Osteocyte (in vitro differentiated cells): ENCODE measurements at places on chromosomes 3 and 15. TPM values are rescaled to one million over a fixed set of nuclear protein-coding genes. Genes with fewer than 3 reads are reported as not detected.

The MDFIC2 gene
- not detected in 2 replicates for total RNA-seq

GRCh38 chr3:178969004-178969700 is 102.5 kb downstream of the ZMAT3 start:
- DNase-seq: no peak
- H3K27ac ChIP-seq: no peak overlapping the region
- H3K27me3 ChIP-seq: peaks cover 10% of the 10 kb centered on the region
- no peaks in the 10 kb centered on the region for H3K36me3 ChIP-seq
- peaks cover 14% of the 10 kb centered on the region for H3K4me1 ChIP-seq
- H3K4me3 ChIP-seq: no peak overlapping the region

GRCh38 chr15:63104727-63105126 is 16.9 kb upstream of the LACTB start:
- H3K27me3 ChIP-seq: no peaks in the 10 kb centered on the region
- H3K4me3 ChIP-seq: no peak overlapping the region
- no peak for DNase-seq
- H3K4me1 ChIP-seq: peaks cover 23% of the 10 kb centered on the region

GRCh38 chr15:69422336-69422895 is 8.3 kb downstream of the KIF23 start:
- H3K4me3 ChIP-seq: peak overlapping the region; percentile 52
- peak overlapping the region; percentile 91 for H3K27ac ChIP-seq
- peaks cover 48% of the 10 kb centered on the region for H3K4me1 ChIP-seq

GRCh38 chr3:128875556-128876120 is 3.8 kb upstream of the ACAD9 start:
- no peak overlapping the region for H3K4me3 ChIP-seq
- DNase-seq: no peak
- peaks cover 9% of the 10 kb centered on the region for H3K27me3 ChIP-seq
- H3K36me3 ChIP-seq: no peaks in the 10 kb centered on the region
- peaks cover 27% of the 10 kb centered on the region for H3K4me1 ChIP-seq

The CALML4 gene
- 1.8 and 2.0 TPM in 2 replicates for total RNA-seq

GRCh38 chr3:157746391-157746790 is 243.2 kb upstream of the VEPH1 start:
- no peaks in the 10 kb centered on the region for H3K4me1 ChIP-seq
- no peaks in the 10 kb centered on the region for H3K36me3 ChIP-seq
- no peak overlapping the region for H3K27ac ChIP-seq
- no peak for DNase-seq
- no peak overlapping the region for H3K4me3 ChIP-seq
- H3K27me3 ChIP-seq: peaks cover 25% of the 10 kb centered on the region

GRCh38 chr3:30286811-30287210 is 319.6 kb upstream of the TGFBR2 start:
- H3K4me1 ChIP-seq: peaks cover 48% of the 10 kb centered on the region
- H3K27me3 ChIP-seq: no peaks in the 10 kb centered on the region
- H3K36me3 ChIP-seq: no peaks in the 10 kb centered on the region
- H3K4me3 ChIP-seq: no peak overlapping the region
- peak overlapping the region; percentile 67 for H3K27ac ChIP-seq

DNA sequence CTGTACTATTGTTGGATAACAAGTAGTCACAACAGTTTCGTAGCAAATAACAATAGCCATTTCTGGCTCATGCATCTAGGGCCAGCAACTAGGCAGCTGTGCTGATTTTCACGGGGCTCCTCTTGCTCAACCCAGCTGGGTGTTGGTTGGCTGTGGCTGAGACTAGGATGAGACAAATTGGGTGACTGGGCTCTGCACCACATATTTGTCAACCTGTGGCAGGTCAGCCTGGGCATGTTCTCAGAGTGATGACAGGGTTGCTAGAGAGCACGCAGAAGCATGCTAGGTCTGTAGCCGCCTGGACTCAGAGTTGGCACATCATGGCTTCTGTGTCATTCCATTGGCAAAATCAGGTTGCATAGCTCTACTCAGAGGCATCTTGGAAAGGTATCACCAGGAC is 175.9 kb downstream of the OTOL1 start:
- no peaks in the 10 kb centered on the region for H3K36me3 ChIP-seq
- DNase-seq: no peak
- no peak overlapping the region for H3K4me3 ChIP-seq
- no peak overlapping the region for H3K27ac ChIP-seq
- no peaks in the 10 kb centered on the region for H3K4me1 ChIP-seq
- no peaks in the 10 kb centered on the region for H3K27me3 ChIP-seq

DNA sequence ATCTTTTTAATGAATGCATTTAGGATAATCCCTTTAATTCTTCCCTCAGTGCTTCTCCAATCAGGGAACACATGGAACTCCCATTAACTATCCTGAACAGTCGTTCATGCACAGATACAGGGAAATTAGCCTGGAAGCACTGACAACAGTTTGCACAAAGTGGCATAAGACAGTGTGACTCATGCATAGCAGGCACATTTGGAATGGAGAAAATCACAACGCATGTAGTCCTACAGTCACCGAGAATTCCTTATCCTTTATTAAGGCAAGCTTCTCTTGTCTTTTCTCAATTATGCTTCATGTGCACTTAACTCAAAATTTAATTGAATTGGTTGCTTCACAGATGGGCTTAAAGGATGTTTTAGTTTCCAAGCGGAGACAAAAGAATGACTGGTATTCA is 155.0 kb upstream of the CRBN start:
- no peaks in the 10 kb centered on the region for H3K4me1 ChIP-seq
- no peaks in the 10 kb centered on the region for H3K36me3 ChIP-seq
- no peak overlapping the region for H3K4me3 ChIP-seq
- no peaks in the 10 kb centered on the region for H3K27me3 ChIP-seq
- H3K27ac ChIP-seq: no peak overlapping the region
- DNase-seq: no peak

- H3K27ac ChIP-seq: no peak overlapping the region
- H3K4me3 ChIP-seq: no peak overlapping the region
- H3K4me1 ChIP-seq: peaks cover 20% of the 10 kb centered on the region
- H3K36me3 ChIP-seq: peaks cover 8% of the 10 kb centered on the region
- DNase-seq: no peak
- H3K27me3 ChIP-seq: no peaks in the 10 kb centered on the region
Measured at GRCh38 chr3:42658091-42658770, 4.7 kb downstream of the ZBTB47 start.

- no peaks in the 10 kb centered on the region for H3K4me1 ChIP-seq
- H3K36me3 ChIP-seq: no peaks in the 10 kb centered on the region
- no peak for DNase-seq
- H3K27ac ChIP-seq: no peak overlapping the region
Measured at GRCh38 chr15:101765772-101766456, 37.4 kb upstream of the OR4F6 start.

- no peak overlapping the region for H3K4me3 ChIP-seq
- H3K36me3 ChIP-seq: no peaks in the 10 kb centered on the region
- no peak for DNase-seq
- peak overlapping the region; percentile 59 for H3K27ac ChIP-seq
Measured at GRCh38 chr3:64739971-64740631, 52.3 kb upstream of the ADAMTS9 start.

- H3K27ac ChIP-seq: peak overlapping the region; percentile 99
- H3K4me1 ChIP-seq: peaks cover 60% of the 10 kb centered on the region
- peaks cover 23% of the 10 kb centered on the region for H3K36me3 ChIP-seq
- H3K27me3 ChIP-seq: no peaks in the 10 kb centered on the region
- peak overlapping the region; percentile 94 for H3K4me3 ChIP-seq
Measured at GRCh38 chr3:149969110-149969939, 1.4 kb downstream of the PFN2 start.

The ALG1L2 gene
- total RNA-seq: 2.1 and 2.4 TPM in 2 replicates

- no peak overlapping the region for H3K27ac ChIP-seq
- peaks cover 32% of the 10 kb centered on the region for H3K4me1 ChIP-seq
Measured at GRCh38 chr3:38457111-38458003, 3.7 kb downstream of the ACVR2B start.

DNA sequence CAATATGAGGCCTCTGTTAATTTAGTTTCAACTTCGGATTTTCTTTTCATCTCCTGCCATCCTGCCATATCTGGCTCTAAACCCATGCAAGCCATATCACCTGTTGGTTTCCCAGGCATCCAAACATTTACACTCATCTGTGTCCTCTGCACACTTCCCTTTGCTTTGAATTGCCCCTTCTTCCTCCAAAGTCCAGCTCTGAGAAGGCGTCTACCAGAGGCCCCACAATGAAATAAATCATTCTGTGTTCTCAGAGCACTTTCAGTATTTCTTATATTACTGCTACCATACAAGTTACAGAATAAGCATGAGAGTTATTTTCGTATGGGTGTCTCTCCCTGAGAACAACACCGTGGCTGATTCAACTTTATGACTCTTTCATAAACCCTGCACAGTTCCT is 12.9 kb upstream of the ABHD17C start:
- no peaks in the 10 kb centered on the region for H3K4me1 ChIP-seq
- H3K27me3 ChIP-seq: peaks cover 31% of the 10 kb centered on the region
- no peak overlapping the region for H3K4me3 ChIP-seq
- no peak for DNase-seq

- DNase-seq: no peak
- H3K27me3 ChIP-seq: peaks cover 11% of the 10 kb centered on the region
- H3K36me3 ChIP-seq: no peaks in the 10 kb centered on the region
- H3K27ac ChIP-seq: no peak overlapping the region
Measured at GRCh38 chr15:29143909-29144635, 125.5 kb downstream of the NSMCE3 start.
